Cardiac fibroblast (primary cell): ENCODE measurements at places on chromosomes 11 and 22.

DNA sequence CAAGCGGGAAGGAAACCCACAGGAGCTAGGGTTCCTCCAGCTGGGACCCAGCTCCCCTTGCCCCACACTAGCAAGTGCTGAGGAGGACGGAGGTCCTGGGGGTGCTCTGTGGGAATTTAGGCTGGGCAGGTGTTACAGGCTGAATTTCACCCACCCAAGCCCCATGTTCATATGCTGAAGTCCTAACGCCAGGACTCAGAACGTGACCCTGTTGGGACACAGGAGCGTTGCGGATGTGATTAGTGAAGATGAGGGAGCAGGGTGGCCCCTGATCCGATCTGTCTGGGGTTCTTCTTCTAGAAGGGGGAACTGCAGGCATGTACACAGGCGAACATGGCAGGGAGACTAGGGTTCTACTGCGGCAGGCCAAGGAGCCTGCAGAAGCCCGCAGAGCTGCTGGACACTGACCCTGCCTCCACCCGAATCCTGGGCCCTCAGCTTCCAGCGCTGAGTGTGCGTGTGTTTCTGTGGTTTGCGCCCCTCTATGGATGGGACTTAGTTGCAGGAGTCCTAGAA is 103.4 kb upstream of the FGF3 start:
- no peak for DNase-seq

- no peak for DNase-seq
Measured at GRCh38 chr22:29219881-29220670, 14.4 kb downstream of the EMID1 start.

GRCh38 chr11:67291481-67292381 is 2.6 kb downstream of the ANKRD13D start:
- no peak for DNase-seq

- DNase-seq, result no peak
Measured at GRCh38 chr11:17974246-17974645, 38.6 kb downstream of the SERGEF start.

- DNase-seq, result no peak
Measured at GRCh38 chr11:87368151-87368550, 330.4 kb downstream of the TMEM135 start.
